ENCODE measurements at places on chromosomes 7 and 10.

DNA sequence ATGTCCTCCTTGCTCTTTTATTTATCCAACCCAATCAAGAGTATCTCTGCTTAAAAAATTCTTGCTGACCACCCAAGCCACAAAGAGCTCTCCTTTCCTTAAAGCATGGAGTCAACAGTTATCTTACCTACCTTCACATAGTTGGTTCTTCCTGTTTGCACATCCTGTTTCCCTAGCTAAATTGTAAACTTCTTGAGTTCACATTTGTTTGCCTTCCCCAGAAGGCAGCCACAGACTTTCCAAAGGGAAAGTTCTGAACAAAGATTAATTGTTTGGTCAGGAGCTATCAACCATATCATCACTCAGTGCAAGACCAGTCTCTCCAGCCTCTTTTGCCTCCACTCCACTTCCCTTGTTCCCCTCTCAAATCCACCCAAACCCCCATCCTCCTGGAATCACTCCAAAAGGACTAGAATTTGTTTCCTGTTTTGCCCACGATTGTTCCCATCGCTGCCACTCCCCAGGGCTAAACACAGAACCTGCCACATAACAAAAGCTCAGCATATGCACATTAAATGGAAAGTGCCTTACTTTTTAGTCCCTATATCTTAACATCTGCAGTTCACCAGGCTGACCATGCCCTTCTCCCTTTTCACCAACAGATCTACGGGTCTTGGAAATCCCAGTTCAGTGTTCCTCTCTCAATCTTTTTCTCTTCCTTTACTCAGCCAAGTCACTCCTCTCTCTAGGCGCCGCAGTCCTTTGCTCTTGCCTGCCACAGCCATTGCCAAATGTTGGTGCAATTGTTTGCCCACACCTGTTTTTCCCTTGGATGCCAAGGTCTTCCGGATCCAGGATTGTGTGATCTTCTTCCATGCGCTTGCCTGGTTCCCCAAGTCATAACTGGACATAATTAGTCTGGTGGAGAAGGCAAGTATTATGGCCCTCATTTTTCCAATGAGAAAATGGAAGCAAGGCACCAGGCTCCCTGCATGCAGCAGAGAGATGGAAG, 265.5 kb downstream of the KCNMA1 start:
- DNase-seq, result no peak

DNA sequence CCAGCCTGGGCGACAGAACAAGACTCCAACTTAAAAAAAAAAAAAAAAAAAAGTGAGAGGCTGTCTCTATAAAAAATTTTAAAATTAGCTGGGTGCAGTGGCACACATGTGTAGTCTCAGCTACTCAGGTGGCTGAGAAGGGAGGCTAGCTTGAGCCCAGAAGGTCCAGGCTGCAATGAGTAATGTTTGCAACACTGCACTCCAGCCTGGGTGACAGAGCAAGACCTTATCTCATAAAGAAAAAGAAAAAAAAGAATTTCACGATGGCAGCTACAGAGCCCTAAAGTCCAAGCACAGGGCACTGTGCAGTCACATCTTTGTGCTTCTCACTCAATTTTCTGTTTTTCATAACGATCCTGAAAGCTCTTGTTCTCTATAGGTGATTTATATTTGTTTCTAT, 209.5 kb upstream of the KCTD7 start:
- no peak for DNase-seq

GRCh38 chr7:132836746-132837145, 245.1 kb downstream of the CHCHD3 start:
- no peak for DNase-seq

DNA sequence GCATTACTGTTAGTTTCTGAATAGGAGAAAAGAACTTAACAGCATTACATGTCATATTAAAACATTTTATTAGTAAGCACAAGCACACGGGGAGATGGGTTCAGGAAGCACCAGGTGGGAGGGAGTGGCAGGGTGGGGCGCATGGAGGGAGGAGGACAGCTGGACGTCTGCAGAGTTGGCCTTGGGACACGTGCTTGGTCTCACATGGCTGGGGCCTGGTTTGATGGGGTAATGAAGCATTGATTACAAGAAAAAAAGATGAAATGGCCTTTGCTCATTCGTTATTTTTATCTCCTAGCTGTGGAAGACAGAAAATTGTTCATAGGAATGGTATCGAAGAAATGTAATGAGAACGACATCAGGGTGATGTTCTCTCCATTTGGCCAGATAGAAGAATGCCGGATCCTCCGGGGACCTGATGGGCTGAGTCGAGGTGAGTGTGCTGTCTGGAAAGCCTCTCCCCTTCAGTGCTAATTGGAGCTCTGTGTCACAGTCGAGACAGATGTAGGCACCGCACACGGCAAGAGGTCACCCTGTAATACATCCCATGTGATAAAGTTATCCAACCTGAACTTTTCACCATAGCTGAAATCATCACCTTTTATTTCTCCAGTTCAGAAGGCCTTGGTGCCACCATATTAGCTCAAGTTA, 239.9 kb downstream of the CELF2 start:
- no peak for DNase-seq

DNA sequence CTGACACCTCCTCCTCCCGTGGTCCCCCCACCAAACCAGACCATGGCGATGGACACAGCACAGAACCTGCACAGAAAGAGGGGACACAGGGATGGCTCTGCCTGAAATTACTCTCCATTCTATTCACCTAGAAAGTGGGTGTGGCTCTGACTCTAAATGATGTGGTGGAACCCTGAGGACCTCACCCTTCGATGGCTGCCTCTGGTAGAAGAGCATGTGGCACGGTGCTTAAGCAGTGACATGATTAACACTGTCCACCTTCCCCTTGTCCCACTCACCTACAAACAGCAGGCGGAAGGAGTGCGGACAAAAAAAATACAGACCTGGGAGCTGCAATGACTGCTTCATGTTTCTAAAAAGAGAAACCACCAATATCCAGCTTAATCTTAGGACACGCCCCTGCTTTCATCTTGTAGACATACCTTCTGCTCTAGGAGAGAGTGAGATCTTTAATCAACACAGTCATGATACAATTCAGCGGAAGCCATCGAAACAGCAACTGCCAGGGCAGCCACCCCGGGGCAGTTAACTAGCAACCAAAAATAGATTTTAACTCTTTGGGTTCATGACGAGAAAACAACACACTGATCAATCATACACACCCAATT, 11.4 kb downstream of the JCAD start:
- DNase-seq, result peak; percentile 49

- no peak for DNase-seq
Observed at GRCh38 chr10:7075110-7075509, 335.7 kb downstream of the SFMBT2 start.

- DNase-seq, result no peak
Observed at GRCh38 chr7:51127618-51127904, 189.0 kb downstream of the COBL start.

Data from T-helper 1 cell (primary cell).